ENCODE measurements at places on chromosomes 2 and 18.

DNA sequence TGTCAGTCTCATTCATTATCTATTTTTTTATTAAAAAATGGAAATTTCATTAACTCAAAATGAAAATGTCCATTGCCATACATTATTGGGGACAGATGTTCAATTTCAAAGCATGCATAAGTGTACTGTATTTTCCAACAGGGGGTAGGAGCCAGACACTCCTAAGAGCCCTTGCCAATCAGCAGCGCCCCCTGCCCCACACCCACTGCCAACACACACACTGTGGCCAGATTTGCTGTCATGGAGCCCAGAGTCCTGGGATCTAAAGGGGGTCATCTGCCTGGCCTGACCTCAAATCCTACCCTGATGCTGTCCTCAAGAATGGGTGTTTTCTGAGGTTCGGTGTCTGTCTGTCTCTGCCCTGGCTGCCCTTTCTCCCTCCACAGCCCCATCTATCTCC, 162.2 kb upstream of the TWIST2 start:
- DNase-seq: no peak

DNA sequence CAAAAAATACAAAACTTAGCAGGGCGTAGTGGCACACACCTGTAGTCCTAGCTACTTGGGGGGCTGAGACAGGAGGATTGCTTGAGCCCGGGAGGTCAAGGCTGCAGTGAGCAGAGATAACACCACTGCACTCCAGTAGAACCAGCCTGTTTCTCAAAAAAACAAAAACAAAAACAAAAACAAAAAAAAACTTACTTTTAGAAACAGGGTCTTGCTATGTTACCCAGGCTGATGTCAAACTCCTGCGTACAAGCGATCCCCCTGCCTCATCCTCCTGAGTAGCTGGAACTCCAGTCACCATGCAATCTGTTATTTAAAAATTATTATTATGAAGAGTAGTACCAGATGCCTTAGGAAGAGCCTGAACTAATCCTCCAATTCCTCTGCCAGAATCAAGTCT, 35.0 kb upstream of the GLI2 start:
- no peak for DNase-seq

- no peak for DNase-seq
Measured at GRCh38 chr2:190781604-190782198, 98.9 kb upstream of the GLS start.

DNA sequence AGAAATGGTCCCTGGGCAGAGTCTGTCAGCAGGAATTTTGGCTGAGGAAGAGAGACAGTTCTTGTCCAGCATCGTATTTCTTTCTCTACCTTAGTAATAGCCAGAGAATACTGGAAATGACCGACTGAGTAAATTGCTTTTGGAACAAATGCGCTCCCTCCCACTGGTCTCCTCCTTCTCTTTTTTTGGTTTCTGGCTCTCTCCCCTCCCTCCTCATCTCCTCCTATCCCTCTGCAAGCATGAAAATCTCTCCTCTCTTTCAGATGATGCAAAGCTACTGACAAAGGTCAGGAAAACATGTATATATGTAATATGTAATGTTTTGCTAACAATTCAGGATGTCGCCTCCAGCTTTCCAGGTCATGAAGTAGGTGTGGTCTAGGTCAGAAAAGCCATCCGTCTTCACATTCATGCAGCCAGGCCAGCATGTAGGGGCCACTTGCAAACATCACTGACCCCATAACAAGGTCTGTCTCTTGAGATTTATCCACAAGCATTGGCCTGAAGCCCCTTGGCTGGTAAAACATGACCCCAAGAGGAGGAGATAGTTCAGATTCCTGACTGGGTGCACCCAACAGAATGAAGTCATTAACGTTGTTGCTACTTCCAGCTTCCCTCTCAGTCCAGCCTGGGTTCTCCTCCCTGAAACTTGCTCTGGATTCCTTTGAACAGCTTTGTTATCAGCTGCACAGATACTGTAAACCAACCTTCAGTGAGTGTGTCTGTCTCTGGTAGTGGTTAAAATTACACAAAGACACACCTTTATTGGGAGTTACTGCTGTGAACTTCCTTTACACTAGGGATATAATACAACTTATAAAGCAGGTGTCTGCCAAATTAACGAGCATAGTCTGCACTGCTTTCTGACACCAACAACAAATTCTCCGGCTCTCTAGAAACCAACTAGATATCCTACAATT, 864.4 kb upstream of the KLHL29 start:
- DNase-seq: no peak

DNA sequence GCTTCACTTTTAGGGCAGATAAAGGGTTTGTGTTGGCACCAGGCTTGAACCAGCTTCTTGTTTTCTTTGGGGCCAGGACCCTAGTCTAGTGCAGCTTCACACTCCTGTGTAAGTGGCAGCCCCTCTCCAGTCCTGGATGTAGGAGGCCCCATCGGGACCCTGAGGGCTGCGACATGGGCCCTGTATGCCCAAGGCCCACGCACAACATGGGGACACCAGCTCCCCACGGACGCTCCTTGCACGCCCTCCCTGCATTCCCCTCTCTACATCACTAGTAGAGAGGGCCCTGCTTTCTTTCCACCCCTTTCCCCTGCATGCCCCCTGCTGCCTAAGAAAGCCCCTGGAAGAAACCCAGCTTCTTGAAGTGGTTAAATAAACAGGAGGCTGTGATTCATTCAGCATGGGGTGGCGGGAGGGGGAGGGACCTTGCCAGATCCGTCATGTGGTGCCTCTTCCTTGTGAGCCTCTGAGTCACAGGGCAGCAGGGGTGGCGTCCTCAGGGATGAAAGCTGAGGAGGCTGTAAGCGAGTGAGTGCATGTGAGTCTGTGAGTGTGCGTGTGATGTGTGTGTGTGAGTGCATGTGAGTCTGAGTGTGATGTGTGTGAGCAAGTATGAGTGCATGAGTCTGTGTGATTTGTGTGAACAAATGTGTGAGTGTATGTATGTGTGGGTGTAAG, 42.5 kb downstream of the COPS8 start:
- peak; percentile 95 for DNase-seq

- no peak for DNase-seq
Measured at GRCh38 chr2:193895226-193895625, 1700.5 kb upstream of the TMEFF2 start.

DNA sequence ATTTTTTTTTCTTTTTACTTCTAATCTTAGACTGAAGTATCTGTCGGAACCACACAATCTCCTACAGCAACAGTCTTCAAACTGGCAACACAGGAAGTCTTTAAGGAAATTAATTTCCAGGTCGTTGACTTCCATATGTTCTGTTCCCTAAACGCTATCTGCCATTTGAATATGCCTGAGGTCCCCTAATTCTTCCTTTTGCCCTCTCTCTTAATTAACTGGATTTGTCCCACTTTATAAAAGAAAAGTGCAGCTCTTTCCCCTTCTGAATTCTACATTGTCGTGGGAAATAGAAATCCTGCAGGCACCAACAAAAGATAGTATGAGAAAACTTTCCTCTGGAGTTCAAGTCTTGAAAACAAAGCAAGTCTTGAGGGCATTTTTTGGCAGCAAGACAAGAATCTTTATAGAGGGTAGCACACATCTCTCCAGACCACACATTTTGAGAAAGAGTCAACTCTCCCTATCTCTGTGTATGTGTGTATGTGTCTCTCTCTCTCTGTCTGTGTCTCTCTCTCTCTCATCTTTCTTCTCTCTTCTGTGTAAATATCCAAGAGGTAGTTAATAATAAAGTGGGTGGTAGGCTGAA, 879.8 kb downstream of the SOCS6 start:
- no peak for DNase-seq

- DNase-seq: peak; percentile 98
Measured at GRCh38 chr2:27954771-27955383, 64.3 kb downstream of the BABAM2 start.

GRCh38 chr18:31042406-31043181, at the start of gene DSC3:
DSC3 (minus strand) TSS chr18:31042742; CDS start chr18:31042660, 82 bp downstream.
- DNase-seq: no peak

- no peak for DNase-seq
Measured at GRCh38 chr18:25174324-25174723, 177.6 kb downstream of the ZNF521 start.

- no peak for DNase-seq
Measured at GRCh38 chr2:221388891-221389290, 183.2 kb downstream of the EPHA4 start.

GRCh38 chr18:36786686-36787085, 42.1 kb downstream of the TPGS2 start:
- DNase-seq: peak; percentile 52

- no peak for DNase-seq
Measured at GRCh38 chr2:222232372-222232771, 66.4 kb downstream of the PAX3 start.

DNA sequence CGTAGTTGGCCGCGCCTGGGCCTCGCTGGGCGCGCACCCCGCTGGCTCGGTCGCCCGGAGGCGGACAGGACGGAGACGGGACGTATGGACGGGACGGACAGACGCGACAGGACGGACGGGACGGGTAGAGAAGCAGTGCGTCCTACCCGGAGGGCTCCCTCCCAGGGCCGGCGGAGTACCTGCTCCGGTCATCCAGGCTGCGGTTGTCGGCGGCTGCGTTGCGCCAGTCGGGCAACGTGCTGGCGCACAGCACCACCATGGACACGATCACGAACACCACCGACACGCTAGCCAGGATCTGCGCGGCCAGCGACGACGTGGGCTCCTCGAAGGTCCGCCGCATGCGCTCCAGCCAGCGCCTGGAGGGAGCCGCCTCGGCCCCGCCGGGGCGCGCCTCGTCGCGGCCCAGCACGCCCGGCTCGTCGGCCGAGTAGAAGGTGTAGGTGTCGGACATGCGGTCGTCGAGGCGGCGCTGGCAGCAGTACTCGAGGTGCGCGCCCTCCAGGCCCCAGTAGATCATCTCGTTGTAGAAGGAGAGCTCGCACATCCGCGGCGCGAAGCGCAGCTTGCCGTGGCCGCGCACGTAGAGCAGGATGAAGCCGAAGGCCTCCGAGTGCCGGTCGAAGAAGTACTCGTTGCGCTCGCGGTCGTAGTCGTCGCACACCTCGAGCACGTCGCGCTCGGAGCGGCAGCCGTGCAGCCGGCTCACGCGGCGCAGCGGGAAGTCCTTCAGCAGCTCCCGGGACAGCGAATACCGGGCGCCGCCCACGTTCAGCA, 903 bp downstream of the KCNG3 start:
- no peak for DNase-seq

DNA sequence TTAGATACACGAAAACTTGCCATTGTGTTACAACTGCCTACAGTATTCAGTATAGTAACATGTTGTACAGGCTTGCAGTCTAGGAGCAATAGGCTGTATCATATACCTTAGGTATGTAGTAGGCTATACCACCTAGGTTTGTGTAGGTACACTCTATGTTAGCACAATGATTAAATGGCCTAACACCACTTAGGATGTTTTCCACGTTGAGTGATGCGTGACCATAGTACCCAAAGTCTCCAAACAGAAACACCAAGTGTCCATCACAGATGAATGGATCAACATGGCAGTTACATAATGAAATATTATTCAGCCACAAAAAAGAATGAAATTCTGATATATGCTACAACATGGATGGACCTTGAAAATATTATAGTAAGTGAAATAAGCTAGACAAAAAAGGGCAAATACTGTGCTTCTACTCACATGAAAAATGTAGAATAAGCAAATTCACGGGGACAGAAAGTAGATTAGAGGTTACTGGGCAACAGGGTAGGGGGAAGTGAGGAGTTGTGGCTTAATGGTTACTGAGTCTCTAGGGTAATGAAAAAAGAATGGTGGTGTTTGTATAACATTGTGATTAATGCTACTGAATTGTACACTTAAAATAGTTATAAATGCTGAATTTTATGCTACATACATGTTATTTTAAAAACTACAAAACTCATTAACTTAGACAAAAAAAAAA, 62.6 kb downstream of the TMEM131 start:
- no peak for DNase-seq

- no peak for DNase-seq
Measured at GRCh38 chr2:241033994-241034393, 35.6 kb downstream of the SNED1 start.

DNA sequence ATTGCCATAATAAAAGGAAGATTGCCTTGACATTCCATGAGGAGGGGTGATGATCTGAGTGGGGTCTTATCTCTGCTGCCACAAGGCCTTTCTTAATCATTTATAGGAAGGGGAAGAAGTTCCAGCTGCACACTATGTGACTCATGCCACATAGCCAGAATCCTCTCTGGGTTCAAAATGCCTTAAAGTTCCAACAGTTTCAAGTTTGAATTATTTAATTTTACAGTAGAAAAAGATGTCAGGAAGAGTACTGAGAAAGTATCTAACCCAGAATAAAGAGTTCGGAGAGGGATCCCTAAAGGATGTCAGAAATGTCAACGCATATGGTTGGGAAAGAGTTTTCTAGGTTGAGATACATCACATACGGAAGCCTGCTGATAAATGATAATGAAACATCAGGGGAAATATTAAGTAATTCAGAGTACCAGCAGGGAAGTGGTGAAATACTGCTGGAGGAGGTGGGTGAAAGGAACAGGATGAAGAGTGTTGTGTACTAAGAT, 999.9 kb downstream of the TSN start:
- no peak for DNase-seq

GRCh38 chr18:45666520-45666919, 51.2 kb downstream of the SLC14A2 start:
- DNase-seq: no peak

DNA sequence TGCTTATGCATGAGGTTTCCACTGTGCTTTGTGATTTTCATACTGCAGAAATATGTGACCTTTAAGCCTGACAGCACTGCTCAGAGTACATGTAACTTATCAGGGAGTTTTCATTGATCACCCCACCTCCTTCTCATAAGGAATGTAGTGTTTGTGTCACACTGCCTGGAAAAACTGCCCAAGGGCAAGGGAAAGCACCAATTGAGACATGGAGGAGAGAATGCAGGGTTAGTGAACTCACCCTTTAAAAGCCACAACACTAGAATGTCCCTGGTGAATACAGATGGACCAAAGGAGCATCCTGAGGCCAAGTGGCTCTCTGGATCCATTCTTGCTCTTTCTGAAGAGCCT, 147.2 kb upstream of the SPATS2L start:
- DNase-seq: no peak

- no peak for DNase-seq
Measured at GRCh38 chr2:104944495-104944894, 90.6 kb downstream of the POU3F3 start.

DNA sequence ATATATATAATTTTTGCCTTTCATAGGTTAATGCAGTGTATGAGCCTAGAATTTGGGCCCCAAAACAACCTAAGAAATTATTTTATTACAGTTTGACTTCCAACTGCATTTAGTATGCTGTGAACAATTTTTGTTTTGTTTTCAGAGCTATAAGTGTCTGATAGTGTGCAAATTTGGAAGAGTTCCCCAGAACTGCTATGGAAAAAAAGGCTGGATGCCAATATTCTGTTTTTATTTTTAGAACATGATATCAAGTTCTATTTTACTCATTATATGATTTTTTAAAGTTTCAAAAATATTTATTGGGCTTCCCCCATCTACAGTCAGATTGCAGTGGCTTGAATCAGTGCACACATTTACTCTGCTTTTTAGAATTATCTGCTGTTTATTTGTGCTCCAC, 42.6 kb downstream of the MRPS9 start:
- no peak for DNase-seq

GRCh38 chr2:32383858-32384257, 27.0 kb downstream of the BIRC6 start:
- no peak for DNase-seq

GRCh38 chr2:146890491-146890890, 954.3 kb upstream of the ACVR2A start:
- no peak for DNase-seq

Measured in AG09309 (cell line).